AG08395 (cell line): ENCODE measurements at places on chromosomes 6 and 20.

DNA sequence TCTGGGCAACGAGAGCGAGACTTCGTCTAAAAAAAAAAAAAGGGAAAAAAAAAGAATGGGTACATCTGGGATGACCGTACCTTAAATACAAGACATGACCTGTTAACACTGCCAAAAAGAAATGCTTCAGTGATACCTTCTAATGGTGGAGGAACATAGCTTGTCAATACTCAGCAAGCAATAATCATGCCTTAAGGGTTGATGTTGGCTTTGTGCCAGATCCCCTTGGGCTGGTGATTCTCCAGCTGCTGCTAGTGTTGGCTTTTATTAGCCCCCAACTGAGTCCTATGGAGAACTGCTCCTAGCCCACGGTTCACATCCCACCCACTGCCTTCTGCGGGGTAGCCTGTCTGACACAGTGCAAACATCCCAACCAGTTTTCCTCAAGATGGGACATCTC, 134.9 kb downstream of the PLCB1 start:
- no peak for DNase-seq

DNA sequence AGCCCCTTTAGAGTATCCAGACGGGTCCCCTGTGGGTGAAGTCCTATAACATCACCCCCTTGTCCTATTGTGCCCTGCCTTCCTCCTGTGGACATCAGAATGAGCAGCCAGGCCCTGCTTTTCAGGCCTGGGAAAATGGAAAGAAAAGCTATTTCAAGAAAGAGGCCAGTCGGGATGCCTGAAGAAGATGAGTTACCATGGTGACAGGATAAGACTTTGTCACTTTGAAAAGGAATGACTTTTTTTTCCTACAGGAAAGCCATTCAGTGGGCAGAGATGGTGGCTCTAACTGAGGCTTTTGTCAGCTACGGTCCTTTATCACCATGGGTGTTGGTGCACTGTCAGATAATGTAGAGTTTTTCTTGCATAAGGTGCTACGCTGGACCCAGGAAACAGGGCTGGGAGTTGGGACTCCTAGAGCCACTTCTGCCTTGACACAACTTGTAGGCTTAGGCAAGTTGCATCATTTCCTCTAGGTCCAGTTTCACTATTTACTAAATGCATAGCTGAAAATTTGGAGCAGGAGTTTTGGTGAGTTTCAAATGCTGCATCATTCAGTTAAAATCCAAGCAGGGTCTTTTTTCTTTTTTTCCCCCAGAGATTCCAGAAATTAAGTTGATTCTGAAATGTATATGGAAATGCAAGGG, 293.6 kb upstream of the PRND start:
- no peak for DNase-seq

DNA sequence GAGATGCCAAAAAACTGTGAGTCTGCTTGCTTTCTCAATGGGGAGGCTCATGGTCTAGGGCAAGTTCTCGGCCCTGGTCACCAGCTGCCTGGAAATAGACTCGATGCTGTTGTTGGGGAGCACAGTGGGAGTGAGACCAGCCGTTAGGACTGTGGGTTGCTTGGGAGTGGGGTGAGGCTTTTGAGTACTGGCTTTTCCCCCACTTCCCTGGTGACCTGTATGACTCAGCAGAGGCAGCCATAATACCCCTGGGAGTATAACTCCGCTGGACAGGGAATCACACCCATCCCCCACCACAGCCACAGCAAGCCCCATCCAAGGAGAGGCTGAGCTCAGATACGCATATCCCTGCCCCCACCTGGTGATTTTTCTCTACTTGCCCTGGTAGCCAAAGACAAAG, 48.9 kb upstream of the OGFRL1 start:
- DNase-seq, result no peak

- DNase-seq, result no peak
These were observed 235.2 kb downstream of the ALDH8A1 start for GRCh38 chr6:134714679-134715078.

DNA sequence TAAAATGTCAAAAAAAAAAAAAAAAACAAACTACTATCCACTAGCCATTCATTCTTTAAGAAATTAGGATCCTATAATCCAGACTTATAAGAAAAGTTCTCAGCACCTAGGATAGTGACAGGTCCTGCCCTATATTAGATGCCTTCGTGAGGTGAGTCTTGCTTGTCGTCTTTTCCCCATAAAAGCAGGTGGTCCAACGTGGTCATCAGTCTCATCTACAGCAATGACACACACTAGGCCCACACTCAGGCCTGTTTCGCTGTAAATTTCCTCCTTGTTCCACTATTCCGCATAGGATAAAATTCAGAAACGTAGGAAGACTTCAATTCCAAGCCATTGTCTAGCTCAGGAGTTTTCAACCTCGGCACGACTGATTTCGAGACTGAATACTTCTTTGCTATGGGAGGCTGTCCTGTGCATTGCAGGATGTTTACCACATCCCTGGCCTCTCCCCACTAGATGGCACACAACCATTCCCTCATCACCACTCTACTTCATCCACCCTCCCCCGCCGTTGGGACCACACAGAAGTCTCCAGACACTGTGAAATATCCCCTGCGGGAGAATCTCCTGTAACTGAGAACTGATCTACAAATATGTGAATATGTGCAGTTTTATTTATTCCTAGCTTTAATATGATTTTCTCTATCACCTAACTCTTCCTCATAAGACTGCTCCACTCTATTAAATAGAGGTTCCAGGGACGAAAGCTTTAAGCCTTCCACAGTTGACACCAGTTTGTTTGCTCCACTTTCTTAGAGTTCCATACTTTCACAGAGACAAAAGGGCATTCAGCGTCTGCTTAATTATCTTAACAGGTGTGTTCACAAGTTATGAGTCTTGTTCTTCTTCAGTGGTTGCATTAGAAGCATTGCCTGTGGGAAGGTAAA, 346.3 kb downstream of the BMP2 start:
- peak; percentile 11 for DNase-seq

DNA sequence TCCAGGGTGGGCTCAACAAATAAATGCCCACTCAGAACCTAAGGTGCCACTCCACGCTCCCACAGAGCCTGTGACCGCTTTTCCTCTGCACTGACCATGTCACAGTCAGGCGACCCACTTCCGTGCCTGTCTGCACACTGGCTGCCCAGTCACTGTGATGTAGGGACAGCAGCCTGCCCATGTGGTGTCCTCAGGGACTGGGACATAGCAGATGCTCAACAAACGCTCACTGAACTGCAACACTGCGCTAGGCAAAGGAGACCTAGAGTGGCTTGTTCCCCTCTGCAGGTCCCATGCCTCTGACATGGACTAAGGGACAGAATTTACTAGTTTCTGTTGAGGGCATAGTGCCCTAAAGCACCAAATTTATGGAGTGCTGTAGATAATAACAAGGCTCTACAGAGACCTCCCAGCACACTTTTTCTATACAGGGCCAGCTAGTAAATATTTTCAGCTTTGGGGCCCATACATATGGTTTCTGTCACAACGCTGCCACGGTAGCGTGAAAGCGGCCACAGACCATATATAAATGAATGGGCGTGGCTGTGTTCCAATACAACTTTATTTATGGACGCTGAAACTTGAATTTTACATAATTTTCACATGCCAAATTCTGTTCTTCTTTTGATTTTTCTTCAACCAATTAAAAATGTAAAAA, 57.8 kb upstream of the MRPS10 start:
- DNase-seq, result no peak

DNA sequence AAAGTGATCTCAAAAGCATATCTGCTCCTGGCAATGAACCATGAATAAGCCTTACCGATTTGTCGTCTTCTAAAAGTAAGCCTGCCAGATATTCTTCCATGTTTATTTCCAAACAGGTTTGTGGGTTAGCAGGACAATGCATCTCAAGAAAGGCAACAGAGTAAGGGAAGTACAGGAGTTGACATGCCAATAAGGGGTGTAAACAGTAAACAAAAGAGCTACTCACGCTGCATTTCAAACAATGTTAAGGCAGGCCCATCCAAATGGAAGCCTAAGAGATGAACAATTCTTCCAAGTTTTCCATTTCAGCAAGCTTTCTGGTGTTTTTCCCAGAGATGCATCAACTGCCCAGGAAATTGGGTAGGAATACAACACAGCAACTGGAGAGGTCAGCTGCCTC, 27.8 kb upstream of the CRIP3 start:
- no peak for DNase-seq

- DNase-seq, result no peak
These were observed 65.4 kb downstream of the FILIP1 start for GRCh38 chr6:75428204-75428603.

- DNase-seq, result peak; percentile 25
These were observed 14.7 kb upstream of the PYGB start for GRCh38 chr20:25233016-25233772.

DNA sequence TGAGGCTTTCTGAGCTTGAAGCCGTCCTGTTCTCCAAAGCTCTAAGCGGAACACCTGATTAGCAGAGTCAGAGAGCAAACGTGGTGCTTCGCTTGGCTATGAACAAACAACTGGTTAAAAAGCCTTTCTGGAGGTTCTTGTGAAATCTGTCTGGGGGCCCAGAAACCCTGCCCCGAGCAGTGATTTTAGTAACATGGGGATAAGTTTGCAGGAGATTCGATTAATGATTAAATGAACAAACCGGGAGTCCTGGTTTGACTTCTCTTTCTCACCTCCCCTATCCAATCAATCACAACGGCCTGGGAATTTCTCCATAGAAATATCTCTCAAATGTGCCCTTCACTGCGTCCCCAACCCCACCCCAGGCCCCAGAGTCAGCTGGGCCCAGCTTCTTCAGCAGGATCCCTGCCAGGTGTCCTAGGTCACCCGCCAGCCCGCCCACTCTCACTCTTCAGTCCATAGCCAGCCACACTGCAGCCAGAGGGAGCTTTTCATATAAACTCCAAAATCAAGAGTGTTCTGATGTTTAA, 43.6 kb downstream of the ZDHHC14 start:
- no peak for DNase-seq

DNA sequence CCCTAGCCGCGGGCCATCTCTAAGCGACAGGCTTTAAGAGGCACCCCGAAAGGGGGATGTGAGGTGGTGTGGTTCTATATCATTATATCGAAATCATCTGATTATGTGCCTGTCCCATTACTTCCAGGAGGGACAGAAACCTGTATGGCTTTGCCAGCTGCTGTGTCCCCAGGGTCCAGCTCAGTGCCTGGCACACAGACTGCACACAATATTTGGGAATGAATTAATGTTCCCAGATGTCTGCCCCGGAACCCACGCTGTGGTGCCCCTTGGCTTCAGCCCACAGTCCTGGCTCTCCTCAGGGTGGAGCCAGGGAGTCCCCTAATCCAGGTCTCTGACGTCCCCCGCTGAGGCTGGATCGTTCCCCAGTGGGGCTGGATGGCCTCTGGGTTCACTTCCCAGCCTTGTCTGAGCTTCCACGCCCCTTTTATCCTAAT, 8.9 kb upstream of the AHCY start:
- DNase-seq, result no peak

DNA sequence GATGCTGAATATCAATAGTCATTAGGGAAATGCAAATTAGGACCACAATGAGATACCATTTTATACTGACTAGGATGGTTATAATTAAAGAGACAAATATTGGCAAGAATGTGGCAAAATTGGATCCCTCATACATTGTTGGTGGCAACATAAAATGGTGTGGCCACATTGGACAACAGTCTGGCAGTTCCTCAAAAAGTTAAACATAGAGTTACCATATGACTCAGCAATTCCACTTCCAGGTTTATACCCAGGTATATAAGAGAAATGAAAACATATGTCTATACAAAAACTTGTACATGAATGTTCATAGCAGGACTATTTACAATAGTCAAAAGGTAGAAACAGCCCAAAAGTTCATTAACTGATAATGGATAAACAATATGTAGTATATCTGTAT, 2.0 kb upstream of the CRIP3 start:
- no peak for DNase-seq

DNA sequence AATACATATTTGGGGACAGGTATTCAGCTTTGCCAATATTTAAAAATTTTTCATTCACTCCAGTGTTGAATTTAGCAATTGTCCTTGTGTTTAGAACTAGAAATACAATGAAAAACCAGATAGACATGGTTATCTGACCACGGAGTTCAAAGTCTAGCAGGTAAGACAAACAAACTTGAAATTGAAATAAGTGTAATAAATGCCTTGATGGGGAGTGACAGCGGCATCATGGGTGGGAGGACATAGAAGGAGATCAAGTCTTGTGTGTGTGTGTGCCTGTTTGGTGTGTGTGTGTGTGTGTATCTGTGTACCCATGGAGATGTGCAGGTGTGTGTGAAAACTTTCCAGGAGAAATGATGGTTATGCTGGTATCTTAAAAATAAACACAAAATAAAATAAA, 750.0 kb upstream of the CITED2 start:
- no peak for DNase-seq

DNA sequence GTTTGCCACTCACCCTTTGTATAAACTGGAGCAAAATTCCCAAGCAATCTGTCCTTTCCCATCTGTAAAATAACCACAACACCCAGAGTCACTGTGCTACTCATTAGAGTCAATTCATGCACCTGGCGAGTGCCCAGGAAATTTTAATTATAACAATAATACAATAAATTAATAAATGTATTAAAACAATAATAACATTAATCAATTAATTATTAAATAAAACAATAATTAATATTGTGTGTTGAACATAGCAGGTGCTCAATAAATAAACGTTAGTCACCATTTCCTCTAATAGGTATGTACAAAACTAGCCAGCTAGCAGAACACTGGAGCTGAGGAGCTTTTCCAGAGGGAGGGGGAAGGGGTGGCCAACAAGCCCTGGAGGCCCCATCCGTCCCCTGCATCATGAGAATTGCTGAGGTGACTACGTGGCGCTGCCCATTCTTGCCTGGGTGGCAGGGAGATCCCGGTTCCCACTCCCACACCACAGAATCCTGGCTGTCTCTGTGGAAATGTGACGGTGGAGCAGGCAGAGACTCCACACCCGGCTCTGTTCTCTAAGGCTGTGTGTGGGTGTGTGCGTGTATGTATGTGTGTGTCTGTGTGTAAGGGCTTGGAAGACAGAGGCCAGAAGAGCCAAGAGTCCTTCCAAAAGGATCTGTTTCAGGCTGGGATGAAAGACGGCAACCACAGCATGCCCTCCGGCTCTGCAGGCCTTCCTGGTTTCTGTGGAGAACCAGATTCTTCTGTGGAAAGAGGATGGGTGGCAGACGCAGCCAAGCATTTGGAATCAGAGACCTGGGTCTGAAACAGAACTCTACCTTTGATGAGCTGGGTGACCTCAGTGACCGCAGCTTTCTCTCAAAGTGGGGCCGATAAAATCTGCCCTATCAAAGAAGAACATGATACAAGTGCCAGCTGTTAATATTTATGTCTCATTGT, 18.8 kb upstream of the EZR start:
- peak; percentile 52 for DNase-seq

DNA sequence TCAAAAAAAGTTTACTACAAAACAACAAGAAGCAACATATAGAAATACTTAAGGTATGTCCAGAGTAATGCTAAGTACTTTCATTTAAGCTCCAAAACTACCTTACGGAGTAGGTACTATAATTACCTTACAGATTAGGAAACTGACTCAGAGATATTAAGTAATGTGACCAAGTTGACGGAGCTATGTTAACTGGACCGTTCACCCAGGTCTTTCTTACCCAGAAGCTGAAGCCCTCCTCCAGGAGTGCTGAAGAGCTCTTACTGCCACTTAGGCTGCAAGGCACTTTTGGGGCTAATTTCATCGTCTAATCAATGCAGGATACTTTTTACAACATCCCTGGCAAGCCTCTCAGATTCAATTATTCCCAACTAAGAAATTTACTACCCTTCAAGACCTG, 123.7 kb downstream of the CHD6 start:
- no peak for DNase-seq

- no peak for DNase-seq
These were observed 254.7 kb downstream of the TSHZ2 start for GRCh38 chr20:53226826-53227225.
